Urothelium cell line (cell line): ENCODE measurements at places on chromosomes 3 and 15.

DNA sequence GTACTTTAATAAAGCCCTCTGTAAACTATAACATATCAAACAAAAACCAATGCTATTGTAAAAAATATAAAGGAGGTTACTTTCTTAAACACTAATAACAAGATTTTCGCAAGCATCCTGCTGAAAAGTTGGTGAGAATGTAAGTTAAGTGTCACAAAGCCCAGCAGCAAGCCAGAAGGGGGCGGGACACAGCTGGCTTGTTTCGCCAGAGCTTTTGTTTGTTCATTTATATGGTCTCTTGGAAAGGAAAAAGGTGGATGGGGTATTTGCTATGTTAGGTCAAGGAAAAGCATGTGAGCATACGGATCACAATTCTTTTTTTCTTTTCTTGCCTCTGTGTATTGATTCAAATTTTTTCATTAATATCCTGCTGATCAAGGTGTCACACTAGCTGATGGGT lies 59.9 kb downstream of the HACD2 start:
- DNase-seq = no peak

GRCh38 chr15:35383506-35383905 lies 162.5 kb downstream of the DPH6 start:
- DNase-seq = no peak

GRCh38 chr15:101386006-101386405 lies 91.0 kb upstream of the SNRPA1 start:
- no peak for DNase-seq

- peak; percentile 60 for DNase-seq
These were observed 58.7 kb upstream of the ACAN start for GRCh38 chr15:88744548-88745020.

DNA sequence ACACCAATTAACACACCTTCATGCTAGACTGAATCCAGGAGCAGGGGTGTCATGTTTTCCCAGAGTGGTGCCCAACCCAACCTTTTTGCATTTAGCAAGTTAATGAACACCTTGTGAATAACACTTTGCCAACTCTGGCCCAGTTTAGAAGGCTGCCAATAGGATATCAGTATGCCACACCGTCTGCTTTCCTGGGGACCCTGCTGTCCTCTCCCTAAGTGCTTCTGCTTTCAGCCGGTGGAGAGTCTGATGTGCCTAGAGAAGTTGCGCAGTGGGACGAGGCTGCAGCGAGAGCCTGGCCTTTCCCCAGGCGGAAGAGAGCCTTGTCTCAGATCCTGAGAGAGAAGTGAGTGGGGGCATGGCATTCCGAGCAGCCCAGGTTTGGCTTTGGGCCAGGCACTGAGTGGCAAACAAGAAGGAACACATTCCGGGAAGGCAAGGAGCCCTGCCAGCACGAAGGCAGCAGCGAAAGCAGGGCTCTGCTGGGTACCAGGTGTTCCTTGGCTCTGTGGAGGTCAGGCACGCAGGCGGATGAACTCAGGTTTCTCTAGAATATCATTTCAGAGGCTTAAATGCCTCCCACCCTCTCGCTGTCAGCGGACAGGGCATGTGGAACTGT lies 36.9 kb downstream of the SENP8 start:
- DNase-seq = peak; percentile 83

DNA sequence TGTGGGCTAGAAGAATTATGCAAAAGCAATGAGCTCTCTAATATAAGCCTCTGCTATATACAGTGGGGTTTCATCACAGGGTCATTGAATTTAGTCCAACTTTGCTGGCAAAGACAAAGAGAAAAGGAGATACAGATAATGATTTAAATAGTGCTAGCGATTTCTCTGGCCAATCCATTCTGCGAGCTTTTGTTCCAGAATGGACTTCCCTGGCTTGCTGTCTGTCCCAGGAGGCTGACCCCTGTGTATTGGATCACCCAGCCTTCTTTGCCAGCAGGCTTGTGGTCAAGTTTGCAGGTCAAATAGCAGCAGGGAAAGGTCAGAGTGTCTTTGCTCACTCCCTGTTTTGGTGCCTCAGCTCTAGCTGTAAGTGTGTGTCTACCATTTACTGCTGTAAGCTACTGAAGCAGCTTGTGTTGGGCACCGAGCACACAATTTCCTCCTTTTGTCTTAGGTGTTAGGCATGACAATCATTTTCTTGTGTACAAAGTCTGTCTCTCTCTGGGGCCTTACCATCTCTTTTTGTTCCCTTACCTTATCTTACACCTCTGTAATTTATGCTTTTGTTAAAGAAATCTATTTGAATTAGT lies 55.7 kb downstream of the UNC13C start:
- no peak for DNase-seq

DNA sequence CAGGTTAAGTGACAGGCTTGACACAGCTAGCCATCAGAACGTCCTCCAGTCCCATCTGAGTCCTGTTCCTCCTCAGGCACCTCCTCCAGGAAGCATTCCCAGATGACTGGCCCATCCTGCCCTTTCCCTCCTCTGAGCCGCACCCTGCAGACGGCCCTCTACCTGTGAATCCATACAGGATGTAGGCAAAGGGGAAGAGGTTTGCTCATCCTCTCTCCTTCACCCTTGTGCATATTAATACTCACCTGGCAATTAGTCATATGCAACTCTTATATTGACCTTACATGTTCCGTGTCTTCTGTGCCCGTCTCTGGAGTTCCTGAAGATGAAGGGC lies 61.9 kb downstream of the SMAD3 start:
- DNase-seq = no peak

DNA sequence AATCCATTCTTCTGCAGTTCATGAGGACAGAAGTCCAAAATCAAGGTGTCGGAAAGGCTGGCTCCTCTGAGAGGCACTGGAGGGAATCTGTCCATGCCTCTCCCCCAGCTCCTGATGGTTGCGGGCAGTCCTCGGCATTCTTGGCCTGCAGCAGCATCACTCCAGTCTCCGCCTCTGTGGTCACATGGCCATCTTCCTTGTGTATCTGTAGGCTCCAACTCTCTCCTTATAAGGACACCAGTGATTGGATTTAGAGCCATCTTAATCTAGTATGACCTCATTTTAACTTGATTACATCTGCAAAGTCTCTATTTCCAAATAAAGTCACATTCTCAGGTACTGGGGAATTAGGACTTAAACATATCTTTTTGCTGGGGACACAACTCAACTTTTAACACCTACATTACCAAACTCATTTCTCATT lies 56.0 kb upstream of the FLNB start:
- peak; percentile 41 for DNase-seq

GRCh38 chr3:100968932-100969906 lies 24.0 kb downstream of the ABI3BP start:
- no peak for DNase-seq

DNA sequence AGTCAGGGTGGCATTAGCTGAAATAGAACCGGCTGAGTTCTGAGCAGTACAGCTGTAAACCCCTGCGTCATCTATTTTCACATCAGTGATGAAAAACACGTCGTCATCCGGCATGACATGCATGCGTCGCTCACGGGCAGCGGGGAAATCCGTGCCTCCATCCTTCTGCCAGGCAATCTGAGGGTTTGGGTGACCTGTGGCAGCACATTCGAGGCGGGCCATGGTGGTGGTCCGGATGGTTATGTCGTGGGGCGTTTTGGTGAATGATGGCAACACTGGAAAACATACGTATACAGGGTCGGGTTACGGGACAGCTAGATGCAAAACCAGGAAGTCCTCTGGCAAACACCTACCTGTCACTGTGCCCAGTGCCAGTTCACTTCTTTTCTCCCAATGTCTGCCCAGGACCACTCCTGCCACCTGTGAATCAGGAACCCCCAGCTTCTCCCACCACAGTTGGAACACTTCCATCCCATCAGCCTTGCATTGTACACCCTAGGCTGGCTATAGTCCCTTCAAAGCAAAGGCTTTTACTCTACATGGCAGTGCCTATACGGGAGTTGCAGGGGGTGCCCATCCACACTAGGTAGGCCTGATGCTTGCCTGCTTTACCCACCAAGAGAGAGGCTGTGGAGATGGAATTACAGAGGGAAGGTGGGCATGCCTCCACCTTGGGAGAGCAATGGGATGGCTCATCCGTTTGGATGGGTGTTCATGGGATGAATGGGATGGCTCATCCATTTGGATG lies 116.7 kb downstream of the LRIG1 start:
- no peak for DNase-seq

DNA sequence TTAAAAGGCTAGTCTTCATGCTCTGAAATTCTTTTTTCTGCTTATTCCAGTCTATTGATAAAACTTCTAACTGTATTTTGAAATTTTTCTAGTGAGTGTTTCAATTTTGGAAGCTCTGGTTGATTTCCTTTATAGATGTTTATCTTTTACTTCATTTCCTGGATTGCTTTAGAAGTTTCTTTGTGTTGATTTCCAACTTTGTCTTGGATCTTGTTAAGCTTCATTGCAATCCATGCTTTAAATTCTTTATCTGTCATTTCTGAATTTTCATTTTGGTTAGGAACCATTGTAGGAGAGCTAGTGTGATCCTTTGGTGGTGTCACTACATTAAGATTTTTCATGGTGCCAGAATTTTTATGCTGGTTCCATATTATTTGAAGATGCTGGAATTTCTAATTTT lies 105.2 kb upstream of the DCBLD2 start:
- no peak for DNase-seq

GRCh38 chr3:192684151-192684550 lies 43.2 kb downstream of the FGF12 start:
- no peak for DNase-seq

DNA sequence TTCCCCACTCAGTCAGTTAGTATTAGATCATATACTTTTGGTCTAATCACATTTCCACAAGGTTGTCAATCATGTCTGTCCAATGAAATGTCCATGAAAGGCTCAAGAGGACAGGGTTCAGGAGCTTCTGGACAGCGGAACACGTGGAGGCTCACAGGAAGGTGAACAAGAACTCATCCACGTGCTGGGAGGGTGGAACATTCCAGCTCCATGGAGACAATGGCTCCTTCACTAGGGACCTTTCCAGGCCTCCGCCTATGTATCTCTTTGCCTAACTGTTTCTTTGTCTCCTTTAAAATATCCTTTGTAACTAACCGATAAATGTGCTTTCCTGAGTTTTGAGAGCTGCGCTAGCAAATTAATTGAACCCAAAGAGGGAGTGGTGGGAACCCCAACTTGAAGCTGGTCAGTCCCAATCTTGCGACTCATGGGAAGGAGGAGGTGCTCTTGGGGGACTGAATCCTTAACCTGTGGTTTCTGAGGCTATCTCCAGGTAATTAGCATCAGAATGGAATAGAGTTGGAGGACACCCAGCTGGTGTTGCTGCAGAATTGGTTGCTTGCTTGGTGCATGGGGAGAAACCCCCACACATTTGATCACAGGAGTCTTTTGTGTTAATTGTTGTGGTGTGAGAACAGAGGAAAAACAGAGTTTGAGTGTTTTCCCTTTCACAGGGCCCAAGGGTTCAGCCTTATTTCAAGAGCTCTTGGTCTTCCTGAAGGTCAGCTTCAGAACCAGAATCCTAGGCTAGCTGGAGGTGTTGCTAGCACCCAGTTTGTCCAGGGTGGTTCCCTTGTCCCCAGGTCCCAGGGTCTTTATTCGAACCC lies 3.0 kb upstream of the TKT start:
- DNase-seq = no peak
